ENCODE measurements at places on chromosomes 1 and 21. TPM values are rescaled to one million over a fixed set of nuclear protein-coding genes. Genes with fewer than 3 reads are reported as not detected.

SPRR2A gene
- not detected for total RNA-seq

RPL11 gene
- total RNA-seq: 1,706 TPM

CACNA1S gene
- not detected for total RNA-seq

KIF1B gene
- 15.0 TPM for total RNA-seq

UBL4B gene
- not detected for total RNA-seq

CFAP57 gene
- total RNA-seq: 0.06 TPM

RIMKLA gene
- total RNA-seq: 0.50 TPM

CD101 gene
- 0.45 TPM for total RNA-seq

IL12RB2 gene
- 0.04 TPM for total RNA-seq

KCNT2 gene
- total RNA-seq: 0.08 TPM

ETV3L gene
- not detected for total RNA-seq

FCRL1 gene
- not detected for total RNA-seq

PTAFR gene
- 0.34 TPM for total RNA-seq

FAM110D gene
- 0.05 TPM for total RNA-seq

VANGL2 gene
- 0.95 TPM for total RNA-seq

TCP10L gene
- 0.70 TPM for total RNA-seq

TNFRSF8 gene
- not detected for total RNA-seq

UTS2 gene
- total RNA-seq: not detected

DHCR24 gene
- 49.9 TPM for total RNA-seq

IQCC gene
- 1.9 TPM for total RNA-seq

CLCNKA gene
- total RNA-seq: not detected

CD84 gene
- not detected for total RNA-seq

CDCA8 gene
- total RNA-seq: 46.6 TPM

TXNDC12 gene
- total RNA-seq: 31.2 TPM

MROH9 gene
- not detected for total RNA-seq

OSCP1 gene
- total RNA-seq: 6.1 TPM

ESPN gene
- 0.32 TPM for total RNA-seq

CR1L gene
- total RNA-seq: not detected

DLGAP3 gene
- total RNA-seq: 0.14 TPM

SPRR1B gene
- total RNA-seq: not detected

CAMSAP2 gene
- total RNA-seq: 15.3 TPM

OR10Z1 gene
- total RNA-seq: not detected

TMEM82 gene
- not detected for total RNA-seq

SLAMF9 gene
- 0.45 TPM for total RNA-seq

GJA4 gene
- total RNA-seq: not detected

RGS8 gene
- not detected for total RNA-seq

STIL gene
- total RNA-seq: 10.3 TPM

RCSD1 gene
- not detected for total RNA-seq

CAMK1G gene
- 0.58 TPM for total RNA-seq

SYPL2 gene
- total RNA-seq: 0.13 TPM

SMIM11 gene
- total RNA-seq: 20.5 TPM

PTGER3 gene
- total RNA-seq: not detected

CDK18 gene
- 1.0 TPM for total RNA-seq

PROK1 gene
- total RNA-seq: not detected

KANK4 gene
- 0.52 TPM for total RNA-seq

Data from A549 treated with ZK216348 at 1 μM for 4 hours (cell line).